ENCODE measurements at places on chromosomes 5 and 9.
A peak's percentile ranks its signal among the peaks of the same experiment; 100 is the strongest.

DNA sequence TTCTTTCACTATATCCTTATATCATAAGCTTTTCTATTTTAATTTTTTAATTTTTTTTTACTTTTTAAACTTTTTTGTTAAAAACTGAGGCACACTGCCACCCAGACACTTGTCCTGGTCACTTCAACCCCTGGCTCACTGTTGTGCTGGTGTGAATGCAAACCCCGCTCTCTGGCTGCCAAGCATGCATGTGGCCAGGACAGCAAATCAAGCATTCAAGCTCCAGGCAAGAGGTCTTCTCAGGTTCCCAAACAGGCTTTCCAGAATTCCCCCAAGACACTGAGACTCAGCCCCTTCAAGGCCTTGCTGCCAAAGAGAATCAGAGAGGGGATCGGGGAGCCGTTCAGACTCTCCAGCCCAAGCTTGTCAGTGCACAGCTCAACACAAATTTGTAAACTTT lies 139.9 kb downstream of the FANCC start:
- DNase-seq, result no peak

GRCh38 chr9:37284636-37285035 lies 137.9 kb upstream of the GRHPR start:
- DNase-seq, result no peak

DNA sequence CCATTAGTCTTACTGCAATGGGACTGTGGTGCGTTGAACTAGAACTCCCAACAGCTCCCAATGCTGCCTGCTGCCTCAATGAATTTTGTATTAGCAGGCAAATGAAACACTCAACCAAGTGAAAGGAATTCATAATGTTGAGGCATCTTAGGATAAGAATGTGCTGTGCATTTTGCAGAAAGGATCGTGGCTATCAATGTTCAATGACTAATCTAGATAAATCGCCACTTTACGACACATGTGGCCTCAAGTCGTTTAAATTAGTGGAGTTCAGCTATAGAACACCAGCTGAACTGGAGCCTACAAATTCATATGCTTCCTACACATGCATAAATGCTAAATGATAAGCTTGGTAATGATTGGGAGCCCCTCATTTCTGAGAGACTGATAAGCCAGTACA lies 318.4 kb downstream of the PSAT1 start:
- DNase-seq, result no peak

GRCh38 chr5:114362197-114362976 lies 517 bp downstream of the KCNN2 start:
- no peak for DNase-seq

DNA sequence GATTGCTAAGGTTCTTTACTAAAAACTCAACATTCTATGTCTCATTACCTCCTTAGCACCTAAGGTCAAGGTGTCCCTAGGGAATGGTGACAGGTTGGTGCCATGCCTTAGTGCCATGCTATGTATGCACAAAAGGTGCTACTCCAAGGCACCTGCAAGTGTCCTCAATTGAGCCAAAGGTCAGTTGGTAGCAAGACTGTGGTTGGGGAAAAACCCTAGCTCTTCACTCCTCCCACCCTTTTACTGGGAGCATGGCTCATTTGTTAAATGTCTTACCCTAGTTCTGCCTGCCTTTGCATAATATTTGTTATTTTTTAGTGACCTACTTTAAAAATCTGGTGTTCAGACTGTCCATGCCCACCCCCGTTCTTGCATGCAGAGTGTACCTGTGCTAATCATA lies 17.0 kb downstream of the ACO1 start:
- no peak for DNase-seq

GRCh38 chr9:96129747-96130146 lies 172.2 kb downstream of the HSD17B3 start:
- no peak for DNase-seq

DNA sequence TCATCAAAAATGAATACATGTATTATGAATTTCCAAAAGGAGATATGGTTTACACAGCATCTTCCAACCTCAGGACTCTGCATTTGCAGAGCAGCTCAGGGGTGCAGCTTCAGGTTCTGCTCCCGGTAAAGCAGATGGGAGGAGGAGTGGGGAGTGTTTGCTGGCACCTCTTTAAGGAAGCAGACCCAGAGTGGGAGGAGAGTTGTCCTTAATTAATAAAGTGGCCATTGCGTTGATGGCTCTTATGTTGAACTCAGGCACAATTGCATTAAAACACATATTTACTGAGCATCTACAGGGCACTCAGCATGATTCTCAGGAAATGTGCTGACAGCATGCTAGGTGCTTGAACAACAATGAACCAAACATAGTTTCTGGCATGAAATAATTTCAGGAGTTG lies 121.0 kb downstream of the PDZD2 start:
- DNase-seq, result no peak

DNA sequence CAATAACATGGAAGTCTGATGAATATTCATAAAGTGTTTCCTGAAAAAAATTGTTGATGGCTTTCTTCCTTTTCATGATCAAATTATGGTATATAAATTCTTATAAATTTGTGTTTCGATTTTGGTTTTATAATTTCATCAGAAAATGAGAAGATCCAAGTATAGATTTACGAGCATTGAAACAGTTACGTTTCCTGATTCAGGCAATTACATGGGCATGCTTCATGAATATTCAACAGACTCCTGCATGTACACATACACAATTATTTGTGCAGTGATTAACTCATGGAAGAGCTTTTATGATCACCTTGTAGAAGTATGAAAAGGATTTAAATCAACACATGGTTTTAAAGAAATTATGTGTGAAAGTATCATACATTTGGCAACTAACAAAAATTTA lies 136.7 kb downstream of the MPDZ start:
- DNase-seq, result no peak

- DNase-seq, result no peak
Measured at GRCh38 chr5:179187681-179188575, 127.8 kb downstream of the ZNF354C start.

GRCh38 chr5:143865426-143866025 lies 53.6 kb downstream of the HMHB1 start:
- no peak for DNase-seq

DNA sequence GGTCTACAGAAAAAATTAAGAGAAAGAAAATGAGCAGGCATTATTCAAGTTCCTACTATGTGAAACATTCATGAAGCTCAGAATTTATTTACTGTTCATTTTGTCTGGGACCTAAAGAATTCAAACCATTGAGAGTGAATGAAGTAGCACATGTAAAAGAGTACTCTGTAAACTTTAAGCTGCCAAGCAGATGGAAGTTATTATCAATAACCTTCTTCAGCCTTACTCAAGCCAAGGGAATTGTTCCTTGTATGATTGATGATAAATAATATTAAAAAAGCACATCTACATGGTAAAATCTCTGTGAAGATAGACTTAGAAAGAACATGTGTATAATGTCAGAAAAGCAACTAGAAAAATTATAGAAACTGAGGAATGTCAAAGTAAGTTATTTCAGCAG lies 17.8 kb upstream of the GLIS3 start:
- DNase-seq, result no peak

GRCh38 chr5:172395483-172395882 lies 58.8 kb downstream of the SH3PXD2B start:
- DNase-seq, result peak; percentile 15

DNA sequence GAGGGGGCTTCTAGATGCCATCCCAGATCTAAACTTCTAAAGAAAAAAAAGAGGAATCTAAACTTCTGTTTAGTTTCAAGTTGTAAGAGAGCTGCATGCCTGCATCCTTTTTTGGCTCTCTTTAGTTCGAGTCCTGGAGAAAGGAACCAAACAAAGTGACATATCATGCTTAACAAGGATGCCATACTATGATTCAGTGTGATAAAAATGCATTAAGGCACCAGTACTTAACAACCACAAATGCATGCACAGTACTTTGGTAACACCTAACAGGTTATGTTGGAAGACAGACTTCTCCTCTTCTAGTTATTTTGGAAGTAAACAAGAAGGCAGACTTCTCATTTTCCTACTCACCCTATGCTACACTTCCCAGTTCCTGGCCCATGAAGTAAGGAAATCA lies 27.3 kb downstream of the NME5 start:
- no peak for DNase-seq

GRCh38 chr9:911005-911404 lies 65.5 kb upstream of the DMRT3 start:
- no peak for DNase-seq

DNA sequence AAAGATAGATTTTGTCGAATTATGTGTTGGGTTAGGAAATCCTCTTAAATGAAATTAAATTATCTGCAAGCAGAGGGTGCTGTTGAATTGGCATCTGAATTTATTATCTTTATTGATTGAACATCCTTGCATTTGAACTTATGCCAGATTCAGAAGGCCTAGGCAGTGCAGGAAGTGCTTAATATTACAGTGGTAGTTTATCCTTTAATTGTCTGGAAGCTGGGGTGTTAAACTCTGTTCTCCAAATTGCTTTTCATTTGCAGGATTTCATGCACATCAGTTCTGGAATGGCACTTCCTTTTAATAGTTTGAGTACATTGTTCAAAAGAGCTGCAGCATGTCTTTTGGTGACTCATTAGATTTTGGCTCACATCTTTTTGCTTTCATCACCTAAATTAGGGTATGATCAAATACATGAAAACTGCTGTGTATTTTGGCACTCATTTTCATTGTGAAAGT lies 186.3 kb downstream of the KDM4C start:
- DNase-seq, result peak; percentile 95

DNA sequence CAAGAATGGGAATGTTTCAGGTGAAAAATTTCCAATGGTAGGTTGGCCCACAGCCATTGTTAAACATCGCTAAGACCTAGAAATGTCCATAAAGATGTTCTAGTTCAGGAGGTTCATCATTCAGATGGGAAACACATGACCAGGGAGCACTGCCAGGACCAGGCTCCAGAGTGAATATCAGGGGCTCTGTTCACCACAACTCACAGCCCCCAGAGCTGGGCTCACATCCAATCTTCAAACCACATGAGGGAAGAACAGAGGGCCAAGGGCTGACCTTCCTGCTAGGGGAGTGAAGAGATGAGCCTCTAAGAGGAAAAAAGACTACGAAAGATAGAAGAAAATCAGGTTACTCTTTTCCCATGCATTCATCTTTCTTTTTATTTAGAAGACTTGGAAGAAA lies 205.8 kb downstream of the SEMA5A start:
- no peak for DNase-seq

- DNase-seq, result no peak
Measured at GRCh38 chr9:974996-975739, 1.3 kb upstream of the DMRT3 start.

DNA sequence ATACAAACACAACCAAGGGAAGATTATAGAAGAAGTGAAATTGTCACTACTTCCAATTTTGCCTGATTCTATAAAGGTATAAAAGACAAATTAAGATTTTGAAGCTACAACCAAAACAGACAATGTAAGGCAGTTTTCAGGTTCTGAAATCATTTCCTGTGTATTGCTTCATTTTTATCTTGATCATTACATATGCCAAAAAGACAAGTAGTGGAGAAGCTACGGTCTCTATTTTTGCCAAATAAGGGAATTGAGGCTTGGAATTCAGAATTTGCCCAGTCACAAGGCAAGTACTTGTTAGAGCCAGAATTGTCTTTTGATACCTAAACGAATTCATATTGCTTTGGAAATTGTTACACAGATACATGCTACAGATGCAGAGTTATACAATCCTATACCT lies 20.6 kb downstream of the EDIL3 start:
- DNase-seq, result peak; percentile 86

DNA sequence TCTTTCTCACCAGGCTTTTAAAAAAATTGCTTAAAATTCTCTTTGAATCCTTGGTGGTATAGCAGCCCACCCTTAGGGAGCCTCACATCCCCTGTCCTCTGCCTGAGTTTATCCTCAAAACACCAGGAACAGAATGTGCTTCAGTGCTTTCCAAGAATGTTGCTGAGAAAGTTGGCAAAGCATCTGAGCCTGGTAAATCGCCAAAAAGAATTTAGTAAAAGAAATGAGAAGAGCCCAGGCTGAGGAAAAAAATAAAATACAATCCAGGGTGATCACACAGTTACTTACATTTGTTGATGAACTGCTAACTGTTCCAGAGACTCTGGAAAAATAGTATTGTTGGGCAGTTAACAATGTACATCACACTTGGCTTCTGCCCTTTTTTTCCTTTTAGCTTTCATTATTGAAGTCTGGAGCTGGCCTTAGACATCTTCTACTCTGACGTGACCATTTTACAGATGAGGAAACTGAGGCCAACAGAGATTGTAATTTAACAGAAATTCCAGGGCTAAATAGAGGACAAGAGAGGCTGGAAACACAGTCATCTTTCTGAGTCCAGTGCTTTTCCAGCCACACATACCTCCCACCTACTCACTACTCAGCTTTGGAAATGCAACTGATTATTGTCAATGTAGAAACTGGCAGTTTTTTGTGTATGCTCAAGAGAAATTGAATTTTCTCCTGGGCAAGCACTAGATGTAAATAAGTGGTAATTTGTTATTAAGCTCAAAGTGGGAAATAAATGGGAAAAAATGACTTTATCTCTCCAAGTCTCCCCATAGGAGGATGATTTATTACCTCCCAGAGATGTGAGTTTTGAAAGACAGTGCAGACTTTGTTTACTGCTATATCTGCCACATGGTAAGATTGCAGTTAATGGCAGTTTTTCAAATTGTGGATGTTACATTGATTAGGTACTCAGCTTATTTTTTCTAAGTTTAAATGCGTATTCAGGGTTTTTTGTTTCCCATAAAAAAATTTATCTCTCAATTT lies 86.7 kb upstream of the ALDH1A1 start:
- DNase-seq, result no peak

GRCh38 chr5:96716716-96717115 lies 54.5 kb downstream of the CAST start:
- no peak for DNase-seq

GRCh38 chr5:43034591-43034968 lies 5.5 kb downstream of the ANXA2R start:
- DNase-seq, result no peak

GRCh38 chr9:122125158-122125508 lies 32.0 kb upstream of the TTLL11 start:
- DNase-seq, result peak; percentile 86

DNA sequence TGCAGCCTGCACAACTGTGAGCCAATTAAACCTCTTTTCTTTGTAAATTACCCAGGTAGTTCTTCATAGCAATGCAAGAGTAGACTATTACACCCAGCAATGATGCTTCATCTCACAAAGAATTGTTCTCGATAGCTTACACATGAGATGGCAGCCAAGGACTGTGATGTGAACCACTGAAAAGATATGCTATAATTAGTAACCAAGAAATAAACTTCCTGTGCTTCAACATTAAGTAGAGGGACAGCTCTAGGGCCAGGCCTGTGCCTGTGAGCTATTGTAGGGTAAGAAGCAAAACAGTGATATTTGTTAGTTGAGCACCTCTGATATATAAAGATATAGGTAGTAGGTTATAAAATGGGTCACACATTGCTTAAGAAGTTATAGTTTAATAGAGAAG lies 41.8 kb upstream of the DPYSL3 start:
- DNase-seq, result no peak

DNA sequence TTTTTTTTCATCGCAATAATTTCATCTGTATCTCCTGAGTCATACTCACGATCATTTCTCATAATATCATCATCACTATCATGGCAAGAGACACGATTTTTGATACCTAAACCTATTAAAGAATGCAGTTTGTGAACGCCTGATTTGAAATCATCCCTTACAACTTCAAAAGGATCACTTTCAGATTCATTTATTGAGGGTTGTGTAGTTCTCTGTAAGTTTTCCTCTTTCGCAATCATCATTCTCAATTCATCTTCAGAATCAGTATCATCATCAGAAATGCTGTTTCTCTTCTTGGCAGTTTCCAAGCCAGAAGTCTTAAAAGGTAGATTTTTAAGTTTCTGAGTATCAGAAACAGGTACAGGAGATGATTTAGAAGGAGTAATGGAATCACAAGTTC lies 9.7 kb downstream of the NOL8 start:
- no peak for DNase-seq

- no peak for DNase-seq
Measured at GRCh38 chr5:16179511-16179935, at the start of gene MARCHF11. TSS of gene MARCHF11 (minus strand) at chr5:16179791. CDS start at chr5:16179575, 216 bp downstream.
